ENCODE measurements at places on chromosomes 12 and 14.

- no peak for DNase-seq
Measured at GRCh38 chr12:15458008-15458407, 135.7 kb downstream of the PTPRO start.

DNA sequence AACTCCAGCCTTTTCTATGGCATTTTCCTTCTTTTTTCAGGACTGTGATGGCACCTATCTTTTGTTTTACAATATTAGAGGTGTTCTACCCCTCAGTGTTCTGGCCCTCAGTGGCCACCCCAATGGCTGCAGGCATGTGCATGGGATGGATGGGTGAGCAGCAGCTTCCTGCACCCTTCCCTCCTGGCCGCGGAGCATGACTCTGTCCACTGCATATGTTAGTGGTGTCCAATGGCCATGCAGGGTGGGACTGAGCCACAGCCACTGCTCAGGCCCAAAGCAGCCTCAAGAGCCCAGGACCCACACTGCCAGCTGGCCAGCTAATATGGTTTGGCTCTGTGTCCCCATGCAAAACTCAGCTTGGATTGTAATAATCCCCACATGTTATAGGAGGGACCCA is 1032.3 kb upstream of the FBXO33 start:
- DNase-seq = no peak

DNA sequence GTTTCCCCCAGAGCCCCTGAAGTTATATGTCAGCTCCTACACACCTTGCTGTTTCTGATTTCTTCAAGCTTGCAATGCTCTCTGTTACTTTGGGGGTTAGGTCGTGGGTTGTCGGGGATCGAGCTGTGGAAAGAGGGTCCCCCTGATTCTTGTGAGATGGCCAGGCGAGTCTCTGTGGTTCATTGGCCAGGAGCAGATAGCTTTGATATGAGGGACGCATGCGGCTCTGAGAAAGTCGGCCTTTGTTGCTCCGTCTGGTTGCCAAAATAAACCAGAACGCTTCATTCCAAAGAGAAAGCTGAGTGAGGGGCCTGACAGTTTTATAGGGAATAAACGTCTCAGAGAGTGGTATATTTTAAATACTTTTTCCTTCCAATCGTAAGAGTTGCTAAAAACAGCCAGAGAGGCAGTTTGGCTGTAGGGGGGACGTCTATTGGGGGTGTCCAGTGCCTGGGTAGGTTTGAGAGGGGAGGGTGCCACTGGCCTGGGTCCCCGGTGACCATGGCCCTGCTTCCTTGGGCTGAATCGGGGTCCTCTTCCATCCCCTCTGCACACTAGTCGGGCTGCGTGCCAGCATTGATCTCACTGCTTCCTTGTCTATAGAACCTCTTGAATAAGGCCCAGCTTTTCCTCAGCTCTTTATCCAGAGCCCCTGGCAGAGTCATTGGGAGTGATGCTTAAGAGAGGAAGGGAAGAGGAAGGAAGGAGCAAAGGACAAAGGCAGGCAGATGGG is 18.9 kb downstream of the CCND2 start:
- no peak for DNase-seq

GRCh38 chr12:67453191-67453590 is 184.0 kb downstream of the CAND1 start:
- DNase-seq = no peak

GRCh38 chr12:19830446-19830845 is 391.2 kb downstream of the AEBP2 start:
- no peak for DNase-seq

GRCh38 chr12:53976823-53977595 is 2.3 kb upstream of the HOTAIR start:
- no peak for DNase-seq

DNA sequence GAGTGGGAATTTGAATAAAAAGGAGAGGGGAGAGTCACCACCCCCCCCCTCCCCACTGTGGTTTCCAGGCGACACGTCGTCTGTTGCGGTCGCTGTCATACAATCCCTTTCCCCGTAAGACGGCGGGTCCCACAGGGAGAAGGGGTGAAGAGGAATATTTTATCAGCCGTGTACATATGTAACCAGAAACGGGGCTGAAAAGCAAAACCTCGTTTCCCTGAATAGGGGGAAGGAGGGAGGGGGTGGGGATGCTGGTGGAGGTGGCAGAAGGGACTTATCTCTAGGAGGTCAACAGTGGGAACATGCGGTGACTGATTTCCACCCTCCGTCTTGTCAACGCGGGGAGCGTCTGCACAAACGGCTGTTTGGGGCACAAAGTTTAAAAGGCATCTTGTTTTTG is 171.4 kb downstream of the RBM19 start:
- DNase-seq = no peak

DNA sequence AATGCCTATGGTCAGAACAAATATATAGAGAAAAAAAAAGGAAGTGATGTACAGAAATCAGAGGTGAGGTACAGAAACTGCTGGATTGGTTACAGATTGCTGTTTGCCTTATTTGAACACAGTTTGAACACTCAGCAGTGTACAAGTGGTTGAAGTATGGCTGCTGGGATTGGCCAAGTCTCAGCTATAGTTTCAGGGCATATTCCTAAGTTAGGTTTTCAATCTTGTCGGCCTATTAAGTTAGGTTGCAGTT is 146.4 kb downstream of the LLPH start:
- DNase-seq = no peak

- DNase-seq = no peak
Measured at GRCh38 chr14:67357186-67357968, 2.2 kb downstream of the ATP6V1D start.

GRCh38 chr14:25132732-25133422 is 82.9 kb upstream of the STXBP6 start:
- DNase-seq = peak; percentile 9

- DNase-seq = no peak
Measured at GRCh38 chr14:68927956-68928675, 51.0 kb downstream of the ACTN1 start.

- no peak for DNase-seq
Measured at GRCh38 chr12:131074221-131075083, 120.7 kb downstream of the ADGRD1 start.

- DNase-seq = no peak
Measured at GRCh38 chr12:60052483-60052882, 456.7 kb downstream of the SLC16A7 start.

DNA sequence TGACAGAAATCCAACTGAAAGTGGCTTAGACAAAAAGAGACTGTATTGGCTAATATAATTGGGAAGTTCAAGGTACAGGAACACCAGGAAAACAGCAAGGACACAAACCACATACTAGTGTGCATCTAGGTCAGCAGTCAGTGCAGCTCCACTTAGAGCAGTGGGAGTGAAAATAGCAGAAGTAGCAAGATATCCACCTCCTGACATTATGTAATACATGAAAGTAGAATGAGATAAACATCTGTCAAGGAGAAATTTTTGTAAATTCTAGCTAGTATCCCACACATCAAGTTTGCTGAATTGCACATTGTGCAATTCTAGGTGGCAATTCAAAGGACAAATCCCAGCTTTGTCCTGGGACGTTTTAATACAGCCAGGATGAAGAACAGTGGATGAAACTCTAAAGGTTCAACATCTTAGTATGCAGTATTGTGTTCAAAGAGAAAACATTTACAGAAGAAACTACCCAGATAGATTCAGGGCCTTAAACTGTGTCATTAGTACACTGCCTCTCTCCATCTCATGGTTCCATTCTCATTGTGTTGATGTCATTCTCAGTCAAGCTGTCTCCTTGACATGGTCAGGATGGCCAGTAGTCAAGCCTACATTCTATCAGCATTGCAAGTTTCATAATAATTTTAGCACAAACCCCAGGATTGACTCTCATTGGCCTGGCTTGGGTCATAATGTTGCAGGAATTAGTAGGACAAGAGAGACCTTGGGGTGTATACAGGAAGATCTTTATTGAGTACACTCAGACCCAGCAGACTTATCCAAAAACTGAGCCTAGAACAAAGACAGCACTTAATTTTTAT is 56.8 kb downstream of the SDR9C7 start:
- no peak for DNase-seq

DNA sequence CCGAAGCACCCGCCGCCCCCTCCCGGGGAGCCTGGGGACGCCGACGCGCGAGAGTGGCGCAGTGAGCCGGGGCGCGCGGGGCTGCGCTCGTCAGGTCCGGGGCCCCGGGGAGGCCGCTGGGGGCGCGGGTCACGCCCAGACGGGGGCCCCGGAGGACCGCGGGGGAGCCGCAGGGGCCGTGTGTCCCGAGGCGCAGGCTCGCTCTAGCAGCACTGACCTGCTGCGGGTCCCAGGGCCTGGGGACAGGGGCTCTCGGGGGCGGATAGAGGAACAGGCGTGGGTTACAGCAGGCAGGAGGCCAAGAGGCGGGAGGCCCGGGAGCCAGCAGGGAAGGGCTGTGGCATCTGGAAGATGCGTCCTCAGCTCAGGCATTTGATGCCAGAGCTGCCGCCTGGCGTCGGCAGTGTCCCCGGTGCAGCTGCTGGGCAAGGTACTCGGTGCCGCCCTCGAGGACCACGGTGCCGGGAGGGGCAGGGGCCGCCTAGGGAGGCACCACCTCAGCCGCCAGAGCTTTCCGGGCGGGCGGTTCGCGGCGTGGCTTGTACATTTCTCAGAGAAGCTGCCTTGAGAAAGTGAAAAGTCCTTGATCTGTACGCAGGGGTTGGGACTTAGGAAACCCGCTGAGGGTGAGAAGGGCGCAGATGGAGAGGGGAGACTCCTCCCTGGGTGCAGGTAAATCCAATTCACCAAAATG is 1.2 kb downstream of the WNT5B start:
- no peak for DNase-seq

- DNase-seq = no peak
Measured at GRCh38 chr12:80512781-80513180, 68.7 kb downstream of the PTPRQ start.

DNA sequence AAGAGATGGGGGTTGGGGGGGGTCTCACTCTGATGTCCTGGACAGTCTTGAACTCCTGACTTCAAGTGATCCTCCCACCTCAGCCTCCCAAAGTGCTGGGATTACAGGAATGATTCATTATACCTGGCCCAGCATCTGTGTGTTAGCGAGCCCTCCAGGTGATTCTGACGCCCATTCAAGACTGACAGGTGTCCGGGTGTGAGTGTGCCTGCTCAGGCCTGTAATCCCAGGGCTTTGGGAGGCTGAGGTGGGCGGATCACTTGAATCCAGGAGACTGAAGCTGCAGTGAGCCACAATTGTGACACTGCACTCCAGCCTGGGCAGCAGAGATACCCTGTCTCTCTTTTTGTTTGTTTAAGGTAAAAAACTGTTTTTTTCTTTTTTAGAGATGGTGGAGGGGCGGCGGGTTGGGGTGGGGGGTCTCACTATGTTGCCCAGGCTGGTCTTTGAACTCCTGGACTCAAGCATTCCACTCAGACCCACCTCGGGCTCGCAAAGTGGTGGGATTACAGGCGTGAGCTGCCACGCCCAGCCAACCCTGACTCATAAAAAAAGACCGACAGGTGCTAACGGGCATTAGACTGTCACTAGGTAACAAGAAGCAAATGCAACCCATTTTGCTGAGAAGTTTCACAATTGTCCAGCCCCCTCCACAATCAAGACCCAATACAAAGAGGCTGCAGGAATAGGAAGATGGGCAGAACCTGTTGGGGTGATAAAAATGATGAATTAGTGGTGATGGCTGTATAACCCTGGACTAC is 4.7 kb downstream of the VSIG10 start:
- DNase-seq = no peak

- DNase-seq = no peak
Measured at GRCh38 chr12:78004249-78005093, 173.8 kb downstream of the NAV3 start.

DNA sequence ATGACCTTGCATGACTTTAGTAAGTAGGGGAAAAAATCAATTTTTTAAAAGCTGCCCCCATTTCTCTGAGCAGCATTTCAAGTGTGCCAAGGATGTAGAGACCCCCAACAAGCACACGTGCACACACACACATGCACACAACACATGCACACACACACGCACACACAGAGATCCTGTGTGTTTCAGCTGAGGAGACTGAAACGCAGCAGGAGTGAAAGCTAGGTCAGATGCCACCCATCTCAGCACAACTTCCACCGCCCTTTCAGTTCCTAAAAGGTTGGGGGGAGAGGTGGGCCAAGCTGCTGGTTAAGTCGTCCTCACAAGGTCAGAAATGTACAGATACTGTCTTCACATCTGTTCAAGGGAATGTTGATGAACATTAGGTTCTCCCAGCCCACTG is 13.9 kb downstream of the MYL2 start:
- no peak for DNase-seq

DNA sequence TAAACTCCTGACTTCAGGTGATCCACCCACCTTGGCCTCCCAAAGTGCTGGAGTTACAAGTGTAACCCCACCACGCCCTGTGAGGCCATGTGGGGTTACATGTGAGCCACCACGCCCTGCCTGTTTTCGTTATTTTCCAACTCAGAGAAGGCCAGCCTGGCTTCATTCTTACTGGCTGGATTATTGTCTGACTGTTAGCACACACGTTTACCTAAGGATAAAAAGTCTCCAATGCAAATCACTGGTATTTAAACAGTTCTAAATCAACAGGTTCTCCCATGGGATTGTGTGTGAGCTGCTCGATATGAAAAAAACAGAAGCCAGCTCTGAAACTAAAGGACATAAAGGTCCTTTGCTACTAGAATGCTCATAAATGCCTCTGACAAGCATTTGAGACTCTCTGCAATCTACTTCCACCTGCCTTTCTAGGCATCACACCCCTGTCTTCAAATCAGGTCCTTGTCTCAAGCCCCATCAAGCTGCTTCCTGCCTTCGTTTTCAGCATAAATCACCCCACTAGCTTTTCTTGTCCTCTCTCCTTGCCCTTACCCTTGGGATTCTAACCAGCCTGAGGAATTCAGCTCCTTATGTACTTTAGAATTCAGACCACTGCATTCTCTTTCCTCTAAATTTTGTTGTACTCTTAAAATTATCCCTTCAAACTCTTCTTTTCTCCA is 265.0 kb downstream of the DUSP6 start:
- no peak for DNase-seq

GRCh38 chr12:15208871-15209656 is 12.2 kb downstream of the RERG start:
- no peak for DNase-seq

- no peak for DNase-seq
Measured at GRCh38 chr12:1380171-1380851, 214.1 kb downstream of the FBXL14 start.

GRCh38 chr14:35292770-35293561 is 784 bp downstream of the PSMA6 start:
- DNase-seq = no peak

GRCh38 chr14:104434214-104435076 is 145.1 kb upstream of the C14orf180 start:
- DNase-seq = no peak

GRCh38 chr14:106491851-106492250 is 965.5 kb downstream of the TMEM121 start:
- no peak for DNase-seq

Data from stimulated activated CD8-positive, alpha-beta memory T cell treated with anti-CD3 and anti-CD28 coated beads, Interleukin-4, amount 100 ng/mL, for 1 hour (primary cell).